ENCODE measurements at places on chromosomes 4 and X.
A peak's percentile ranks its signal among the peaks of the same experiment; 100 is the strongest.

DNA sequence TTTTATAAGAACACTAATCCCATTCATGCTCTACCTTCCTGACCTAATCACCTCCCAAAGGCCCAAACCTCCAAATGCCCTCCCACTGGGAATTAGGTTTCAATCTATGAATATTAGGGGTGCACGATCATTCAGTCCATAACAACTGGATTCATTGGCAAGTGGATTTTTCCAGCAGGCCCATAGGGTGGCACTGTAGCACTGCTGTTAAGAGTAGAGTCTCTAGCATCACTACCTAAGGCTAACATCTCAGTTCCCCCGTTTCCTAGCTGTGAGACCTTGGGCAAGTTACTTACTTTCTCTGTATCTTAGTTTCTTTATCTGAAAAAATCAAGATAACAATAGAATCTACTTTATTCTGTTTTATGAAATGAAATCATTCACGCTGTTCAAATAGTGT is 315.8 kb downstream of the STIM2 start:
- no peak for DNase-seq

- DNase-seq: no peak
These were observed 1571.9 kb downstream of the ADGRL3 start for GRCh38 chr4:62771983-62772557.

DNA sequence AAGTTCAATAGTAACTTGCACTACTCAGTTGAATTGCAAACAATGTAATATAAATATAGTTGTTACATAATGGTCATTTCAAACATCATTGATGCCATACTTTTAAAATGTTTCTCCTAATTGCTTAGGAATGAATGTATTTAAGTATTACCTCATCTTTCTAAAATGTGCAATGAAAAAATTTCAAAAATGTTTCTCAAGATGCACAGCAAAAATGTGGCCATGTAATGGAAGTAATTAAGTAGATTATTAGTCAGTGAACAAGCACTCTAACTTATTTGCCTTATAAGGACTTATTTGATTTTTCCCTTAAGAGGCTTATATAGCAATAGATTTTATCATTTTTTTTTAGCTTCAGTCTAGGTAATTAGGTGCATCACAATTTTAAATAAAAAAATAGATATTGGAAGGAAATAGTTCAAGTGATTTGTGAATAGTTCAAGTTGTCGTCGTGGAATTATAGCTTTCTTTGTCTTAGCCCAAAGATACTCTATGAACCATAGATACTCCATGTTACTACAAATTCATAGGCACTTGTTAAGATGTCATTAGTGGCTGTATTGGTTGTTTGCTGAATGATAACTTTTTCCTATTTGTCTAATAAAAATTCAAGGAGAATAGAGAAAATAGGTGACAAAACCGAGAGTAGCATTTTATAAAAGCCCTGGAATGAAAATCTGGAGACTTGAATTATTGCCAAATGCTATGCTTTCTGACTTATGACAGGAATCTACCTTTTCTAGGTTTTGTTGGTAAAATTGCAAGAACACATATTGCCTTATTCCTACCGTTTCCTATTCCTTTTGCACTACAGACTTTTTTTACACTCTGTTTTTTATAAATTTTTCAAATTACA is 118.5 kb downstream of the TLL1 start:
- DNase-seq: no peak

DNA sequence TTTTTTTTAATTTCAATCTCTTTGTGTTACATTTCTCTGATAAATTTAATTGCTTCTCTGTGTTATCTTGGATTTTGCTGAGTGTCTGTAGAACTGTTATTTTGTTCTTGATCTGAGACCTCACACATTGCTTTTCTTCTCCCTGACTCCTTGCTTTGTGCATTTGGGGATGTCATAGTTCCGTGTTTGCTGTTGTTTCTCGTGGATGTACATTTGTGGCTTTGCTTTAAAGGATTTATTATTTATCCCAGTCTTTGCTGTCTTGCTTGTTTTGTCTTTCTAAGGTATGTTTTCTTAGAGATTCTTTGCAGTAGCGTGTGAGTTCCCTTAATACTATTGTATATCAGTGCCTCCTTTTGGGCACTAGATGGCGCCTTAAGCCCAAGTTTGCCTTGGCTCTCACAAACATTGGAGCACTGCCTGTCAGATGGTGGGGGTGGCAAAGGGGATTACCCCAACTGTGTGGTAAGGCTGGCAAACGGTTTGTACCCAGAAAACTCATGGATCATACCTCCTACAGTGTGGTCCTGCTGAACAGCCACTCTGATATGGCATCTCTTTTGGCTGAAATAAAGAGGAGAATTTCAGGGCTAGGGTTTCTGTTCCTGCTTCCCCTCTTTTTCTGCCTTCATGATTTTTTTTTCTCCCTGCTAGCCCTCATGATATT is 96.4 kb downstream of the PGRMC2 start:
- peak; percentile 9 for DNase-seq

- no peak for DNase-seq
These were observed 146.2 kb downstream of the PRSS12 start for GRCh38 chr4:118206627-118207026.

Measured in H54 (cell line).